Activated effector memory CD4-positive, alpha-beta T cell treated with anti-CD3 and anti-CD28 coated beads, Interleukin-2, amount 50 U/mL, for 16 hours (primary cell): ENCODE measurements at places on chromosomes 1 and 21.

- DNase-seq: no peak
Observed at GRCh38 chr1:173195596-173196088, 11.5 kb downstream of the TNFSF4 start.

- no peak for DNase-seq
Observed at GRCh38 chr1:234584926-234585325, 25.1 kb downstream of the IRF2BP2 start.

DNA sequence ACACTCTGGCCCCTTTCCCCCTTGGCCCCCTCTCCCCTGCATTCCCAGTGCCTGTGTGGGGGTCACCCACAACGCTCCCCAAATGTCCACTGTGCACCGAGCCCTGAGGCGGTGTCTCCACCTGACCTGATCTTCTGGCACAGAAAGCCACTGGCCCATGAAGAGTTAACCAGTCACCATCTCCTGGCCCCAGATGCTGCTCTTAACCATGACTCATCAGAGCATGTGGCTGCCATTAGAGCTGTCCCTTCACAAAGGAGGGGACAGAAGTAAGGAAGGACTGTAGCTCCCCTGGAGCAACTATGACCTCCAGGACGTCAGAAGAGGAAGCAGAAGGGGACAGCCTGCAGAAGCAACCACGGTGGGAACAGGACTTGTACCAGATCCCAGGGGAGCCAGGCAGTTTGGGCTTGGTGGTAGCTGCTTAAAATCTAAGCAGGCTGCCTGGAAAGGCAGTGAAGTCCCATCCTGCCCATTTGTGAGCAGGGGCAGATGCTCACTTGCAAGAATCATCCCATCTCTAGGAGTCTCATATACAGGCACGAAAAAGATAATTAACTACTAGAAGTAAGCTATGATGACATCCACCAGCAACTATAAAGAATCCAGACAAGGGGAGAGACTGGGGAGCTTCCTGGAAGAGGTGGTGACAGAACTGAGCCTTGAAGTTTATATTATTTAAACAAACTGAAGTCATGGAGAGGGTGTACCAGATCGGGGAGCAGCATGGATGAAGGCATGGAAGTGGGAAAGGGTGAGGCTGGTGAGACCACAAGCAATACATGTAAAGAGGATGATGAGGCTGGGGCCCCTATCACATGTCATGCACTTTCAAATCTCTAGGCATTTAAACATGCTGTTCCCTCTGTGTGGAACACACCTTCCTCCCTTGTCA is 1.1 kb upstream of the TTC39A start:
- peak; percentile 55 for DNase-seq

- no peak for DNase-seq
Observed at GRCh38 chr1:181181792-181182585, 93.5 kb downstream of the IER5 start.

- peak; percentile 44 for DNase-seq
Observed at GRCh38 chr1:53577761-53578100, 118.5 kb downstream of the DMRTB1 start.

DNA sequence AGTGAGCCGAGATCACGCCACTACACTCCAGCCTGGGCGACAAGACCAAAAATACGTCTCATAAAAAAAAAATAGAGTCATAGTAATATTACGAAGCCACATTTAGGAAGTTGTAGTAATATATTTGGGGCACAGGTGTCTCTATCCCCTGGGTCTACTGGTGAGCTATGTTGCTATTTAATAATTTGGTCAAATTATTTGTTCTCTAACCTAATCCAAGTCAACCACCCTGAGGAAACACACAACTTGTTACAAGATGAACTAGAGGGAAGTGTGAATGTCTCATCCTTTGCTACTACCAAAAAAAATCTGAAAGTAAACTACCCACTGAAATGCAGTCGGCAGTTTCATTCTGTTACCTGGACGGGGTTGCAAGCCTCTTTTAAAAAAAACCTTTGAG is 35.3 kb downstream of the RGS8 start:
- DNase-seq: no peak

DNA sequence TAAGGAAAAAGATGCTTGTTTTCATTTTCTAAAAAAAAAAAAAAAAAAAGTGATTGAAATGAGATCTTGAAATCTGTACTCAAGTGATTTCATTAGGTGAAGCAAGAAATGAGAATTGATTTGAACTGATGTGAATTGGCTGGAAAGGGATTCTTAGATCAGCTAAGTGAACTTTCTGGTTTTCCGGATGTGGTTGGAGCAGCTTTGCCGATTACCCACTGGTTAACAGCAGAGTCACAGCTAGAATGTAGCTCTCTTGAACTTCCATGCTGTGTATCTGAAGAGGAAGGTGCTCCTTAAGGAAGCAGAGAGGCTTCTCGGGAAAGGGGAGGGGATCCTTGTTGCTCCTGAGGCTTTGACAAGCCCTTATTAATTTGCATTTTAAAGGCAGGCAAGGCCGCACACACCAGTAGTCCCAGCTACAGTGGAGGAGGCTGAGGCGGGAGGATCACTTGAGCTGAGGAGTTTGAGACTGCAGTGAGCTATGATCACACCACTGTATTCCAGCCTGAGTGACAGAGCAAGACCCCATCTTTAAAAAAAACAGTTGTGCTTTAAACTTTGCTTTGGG is 28.7 kb upstream of the PWP2 start:
- DNase-seq: peak; percentile 61

DNA sequence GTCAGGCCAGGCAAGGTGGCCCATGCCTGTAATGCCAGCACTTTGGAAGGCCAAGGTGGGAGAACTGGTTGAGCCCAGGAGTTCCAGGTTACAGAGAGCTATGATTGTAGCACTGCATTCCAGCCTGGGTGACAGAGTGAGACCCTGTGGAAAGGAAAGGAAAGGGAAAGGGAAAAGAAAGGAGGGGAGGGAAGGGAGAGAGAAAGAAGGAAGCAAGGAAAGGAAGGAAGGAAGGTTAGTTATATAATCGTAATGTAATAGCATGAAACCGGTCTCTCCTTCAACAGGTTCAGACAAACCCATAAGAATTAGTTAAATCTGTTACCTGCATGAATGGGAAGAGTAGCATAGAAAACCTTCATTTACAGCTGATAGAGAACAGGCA is 1.2 kb upstream of the PAQR7 start:
- no peak for DNase-seq

- DNase-seq: no peak
Observed at GRCh38 chr1:28966617-28967016, 52.2 kb downstream of the EPB41 start.

DNA sequence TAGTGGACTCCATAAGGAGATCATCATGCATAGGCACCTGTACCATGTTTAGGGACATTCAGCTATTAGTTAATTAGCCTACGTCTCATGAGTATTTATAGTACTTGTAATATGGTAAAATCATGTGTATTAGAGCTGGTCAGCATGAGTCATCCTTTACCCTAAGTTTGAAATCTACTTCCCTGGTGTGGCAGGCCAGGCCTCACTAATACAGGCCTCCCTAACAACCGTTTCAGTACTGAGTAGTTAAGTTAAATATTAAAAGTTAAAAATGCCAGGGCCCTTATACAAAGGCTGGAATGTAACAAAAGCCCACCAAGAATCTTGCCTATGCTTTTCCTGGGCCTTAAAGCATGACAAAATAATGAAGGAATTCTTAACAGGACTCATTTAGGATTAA is 356.3 kb upstream of the DPYD start:
- no peak for DNase-seq

- DNase-seq: no peak
Observed at GRCh38 chr1:173039626-173040025, 11.1 kb downstream of the TNFSF18 start.

DNA sequence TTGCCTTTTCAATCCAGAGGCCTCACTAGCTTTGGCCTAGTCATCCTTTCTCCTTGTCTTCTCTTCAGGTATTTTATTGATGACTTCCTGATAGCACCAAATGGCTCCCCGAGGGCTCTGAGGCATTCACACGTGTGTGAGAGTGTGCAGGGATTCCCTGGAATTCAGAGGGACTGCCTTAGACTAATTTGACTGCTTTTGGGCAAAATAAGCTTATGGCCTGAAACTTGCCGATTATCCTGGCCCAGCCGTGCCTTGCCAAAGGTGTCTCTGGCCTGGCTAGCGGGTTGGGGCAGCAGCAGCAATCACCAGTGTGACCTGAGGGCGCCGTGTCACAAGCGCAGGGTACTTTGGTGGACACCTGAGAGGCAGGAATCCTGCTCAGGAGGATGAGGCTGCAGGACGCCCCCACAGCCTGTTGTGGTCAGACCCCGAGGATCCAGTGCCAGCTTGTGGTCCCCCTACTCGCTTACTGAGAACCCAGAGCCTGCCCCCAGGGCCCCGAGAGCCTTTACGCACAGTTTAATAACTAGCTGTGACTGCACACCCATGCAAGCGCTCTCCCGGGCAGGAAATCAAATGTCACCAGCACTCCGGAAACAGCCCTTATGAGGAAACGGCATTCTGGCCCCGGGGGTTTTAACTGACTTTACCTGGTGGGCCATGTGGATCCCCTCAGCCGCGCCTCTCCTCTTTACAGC is 62.8 kb upstream of the PDE9A start:
- peak; percentile 60 for DNase-seq

DNA sequence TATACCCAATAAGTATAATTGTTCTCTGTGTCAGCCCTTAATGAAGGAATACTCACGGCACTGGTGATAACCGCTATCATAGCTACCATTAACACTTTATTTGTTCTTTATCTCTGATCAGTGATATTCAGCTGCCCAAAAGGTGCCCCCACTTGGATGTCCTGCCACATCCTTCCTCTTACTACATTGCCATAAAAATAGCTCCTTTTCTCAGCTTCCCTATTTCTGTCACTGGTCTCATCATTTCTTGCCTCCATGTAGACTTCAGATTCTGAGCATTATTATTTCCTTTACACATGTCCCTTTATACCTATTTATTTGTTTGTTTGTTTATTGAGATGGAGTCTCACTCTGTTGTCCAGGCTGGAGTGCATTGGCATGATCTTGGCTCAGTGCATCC is 2.7 kb upstream of the RAB29 start:
- no peak for DNase-seq

DNA sequence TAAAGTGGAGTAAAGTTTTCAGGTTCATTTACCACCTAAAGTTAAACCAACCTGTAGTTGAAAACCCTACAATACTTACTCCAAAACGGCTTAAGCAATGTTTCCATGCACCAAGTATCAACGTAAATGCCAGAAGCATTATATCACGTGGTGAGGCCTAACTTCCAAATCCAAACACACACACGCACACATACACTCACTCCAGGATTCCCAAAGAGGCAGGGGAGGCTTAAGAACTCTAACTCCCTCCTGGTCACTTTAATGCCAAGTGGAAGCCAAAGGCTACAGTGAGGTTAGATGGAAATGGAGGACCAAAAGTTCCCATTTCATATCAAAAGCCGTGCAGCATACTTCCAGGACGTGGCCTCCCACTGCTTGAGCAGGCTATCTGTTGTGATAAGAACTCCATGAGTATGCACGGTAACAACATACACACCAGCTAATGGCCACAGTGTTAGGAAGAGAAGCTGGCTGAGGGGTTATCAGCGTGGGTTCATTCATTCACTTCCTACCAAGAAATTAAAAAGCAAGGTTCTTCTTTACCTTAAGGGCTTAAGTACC is 224.1 kb downstream of the SLC45A1 start:
- no peak for DNase-seq

DNA sequence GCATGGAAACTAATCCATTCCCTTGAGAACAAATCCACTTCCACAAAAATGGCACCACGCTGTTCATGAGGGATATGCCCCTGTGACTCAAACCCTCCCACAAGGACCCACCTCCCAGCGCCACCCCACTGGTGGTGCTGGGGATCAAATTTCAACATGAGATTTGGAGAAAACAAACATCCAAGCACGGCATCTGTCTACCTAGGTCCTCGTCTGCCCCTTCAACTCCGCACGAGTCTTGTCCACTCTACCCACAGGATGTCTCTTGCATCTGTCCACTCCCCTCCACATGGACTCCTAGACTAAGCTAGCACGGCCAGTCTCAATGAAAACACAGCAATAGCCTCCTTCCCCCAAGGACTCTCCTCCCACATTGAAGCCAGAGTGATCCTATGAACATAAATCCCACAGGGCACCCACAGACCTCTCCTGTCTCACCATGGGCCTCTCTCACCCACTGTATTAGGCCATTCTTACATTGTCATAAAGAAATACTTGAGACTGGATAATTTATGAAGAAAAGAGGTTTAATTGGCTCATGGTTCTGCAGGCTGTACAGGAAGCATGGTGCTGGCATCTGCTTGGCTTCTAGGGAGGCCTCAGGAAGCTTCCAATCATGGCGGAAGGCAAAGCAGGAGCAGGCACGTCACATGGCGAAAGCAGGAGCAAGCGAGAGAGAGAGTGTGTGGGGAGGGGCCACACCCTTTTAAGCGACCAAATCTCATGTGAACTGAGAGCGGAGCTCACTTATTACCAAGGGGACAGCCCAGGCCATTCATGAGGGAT is 101.4 kb downstream of the TOMM20 start:
- no peak for DNase-seq

DNA sequence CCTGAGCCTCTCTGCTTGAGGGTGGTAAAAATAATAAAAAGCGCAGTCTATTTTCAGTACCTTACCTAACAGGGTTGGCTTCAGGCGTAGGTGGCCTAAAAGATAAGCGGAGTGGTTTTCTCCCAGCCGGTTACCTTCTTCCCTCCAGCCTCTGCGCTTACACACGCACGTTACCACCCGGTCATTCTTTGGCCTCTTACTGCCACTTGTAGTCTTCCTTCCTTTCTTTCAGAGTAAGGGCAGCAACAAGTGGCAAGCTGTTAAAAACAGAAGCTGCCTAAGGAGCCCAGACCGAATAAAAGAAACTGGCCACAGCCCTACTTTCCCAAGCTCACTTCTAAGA is 35.4 kb downstream of the CLCA1 start:
- no peak for DNase-seq
